ENCODE measurements at places on chromosomes 1 and 21. TPM values are rescaled to one million over a fixed set of nuclear protein-coding genes. Genes with fewer than 3 reads are reported as not detected.

GRCh38 chr1:98842241-98842640 is 162.4 kb downstream of the PLPPR5 start:
- DNase-seq = no peak

GRCh38 chr1:38613996-38614395 is 245.6 kb downstream of the RRAGC start:
- DNase-seq = no peak

DNA sequence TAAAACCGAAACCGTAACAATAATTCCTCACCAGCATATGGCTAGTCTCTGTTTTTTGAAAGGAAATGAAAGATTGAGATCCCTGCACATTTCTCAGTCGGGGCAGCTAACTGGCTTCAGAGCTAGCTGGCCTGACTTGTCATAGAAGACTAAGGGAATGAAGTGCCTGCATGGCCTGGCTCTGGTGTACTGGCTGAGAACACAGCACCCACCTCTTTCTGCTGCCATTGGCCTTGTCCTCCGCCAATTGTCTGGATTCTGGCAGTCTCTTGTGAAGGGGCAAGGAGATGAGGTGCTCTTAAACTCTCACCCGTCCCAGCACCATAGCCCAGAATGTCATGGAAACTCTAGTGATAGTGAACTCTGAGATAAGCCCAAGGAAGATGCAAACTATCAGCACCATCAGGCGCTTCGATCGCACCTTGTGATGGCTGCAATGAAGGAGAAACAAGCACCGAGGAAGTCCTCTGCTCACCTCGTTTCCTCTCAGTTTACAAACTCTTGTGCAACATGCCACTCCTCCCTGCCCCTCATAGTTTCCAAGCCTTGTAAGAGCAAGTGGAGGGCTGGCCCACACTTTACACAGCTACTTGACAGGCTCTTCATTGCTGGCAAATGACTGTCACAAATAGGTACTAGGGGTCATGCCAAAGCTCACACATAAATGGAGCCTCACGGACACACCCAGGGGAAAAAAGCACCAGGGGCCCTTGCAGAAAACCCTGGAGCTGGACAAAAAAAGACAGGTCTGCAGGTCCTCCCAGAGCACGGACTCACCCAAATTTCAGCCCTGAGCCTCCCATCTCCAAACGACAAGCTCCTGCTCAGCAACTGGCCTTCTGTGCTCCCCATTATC is 16.4 kb downstream of the INPP5B start:
- DNase-seq = no peak

- DNase-seq = no peak
Measured at GRCh38 chr1:213393860-213394259, 342.8 kb downstream of the RPS6KC1 start.

KLF17 gene
- polyA plus RNA-seq = 0.16 TPM

DNA sequence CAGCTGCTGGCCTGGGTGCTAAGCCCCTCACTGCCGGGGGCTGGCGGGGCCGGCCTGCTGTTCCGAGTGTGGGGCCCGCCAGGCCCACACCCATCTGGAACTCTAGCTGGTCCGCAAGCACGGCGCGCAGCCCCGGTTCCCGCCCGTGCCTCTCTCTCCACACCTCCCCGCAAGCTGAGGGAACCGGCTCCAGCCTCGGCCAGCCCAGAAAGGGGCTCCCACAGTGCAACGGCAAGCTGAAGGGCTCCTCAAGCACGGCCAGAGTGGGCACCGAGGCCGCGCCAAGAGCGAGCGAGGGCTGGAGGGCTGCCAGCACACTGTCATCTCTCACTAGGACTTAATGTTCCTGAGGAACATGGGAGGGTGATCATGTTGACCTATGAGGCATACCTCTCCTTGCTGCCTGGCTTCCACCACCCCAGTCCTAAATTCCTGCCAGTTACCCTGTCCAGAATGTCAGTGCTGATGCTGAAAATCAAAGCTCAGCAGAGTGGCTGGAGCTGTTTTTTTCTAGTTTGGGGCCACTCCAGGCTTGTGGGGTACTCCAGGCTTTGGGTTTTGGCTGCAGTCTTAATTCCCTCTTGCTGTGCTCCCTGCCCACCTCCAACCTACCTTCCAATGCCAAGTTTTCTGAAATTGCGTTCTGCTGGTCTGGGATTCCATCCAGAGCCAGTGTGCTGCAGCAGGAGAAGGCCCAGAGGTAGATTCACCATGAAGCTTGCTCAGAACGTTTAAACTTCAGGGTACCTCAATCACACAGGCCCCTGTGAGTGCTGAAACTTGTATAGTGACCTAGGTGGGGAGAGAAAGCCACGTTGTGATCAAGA is 44.2 kb upstream of the LPGAT1 start:
- no peak for DNase-seq

CD52 gene
- polyA plus RNA-seq = not detected

- DNase-seq = no peak
Measured at GRCh38 chr1:114831276-114831994, 23.2 kb upstream of the SYCP1 start.

RSPH1 gene
- 0.11 TPM for polyA plus RNA-seq

OTUD3 gene
- 4.1 TPM for polyA plus RNA-seq

GRCh38 chr1:39509360-39510009 is 18.0 kb downstream of the BMP8A start:
- DNase-seq = no peak

DNA sequence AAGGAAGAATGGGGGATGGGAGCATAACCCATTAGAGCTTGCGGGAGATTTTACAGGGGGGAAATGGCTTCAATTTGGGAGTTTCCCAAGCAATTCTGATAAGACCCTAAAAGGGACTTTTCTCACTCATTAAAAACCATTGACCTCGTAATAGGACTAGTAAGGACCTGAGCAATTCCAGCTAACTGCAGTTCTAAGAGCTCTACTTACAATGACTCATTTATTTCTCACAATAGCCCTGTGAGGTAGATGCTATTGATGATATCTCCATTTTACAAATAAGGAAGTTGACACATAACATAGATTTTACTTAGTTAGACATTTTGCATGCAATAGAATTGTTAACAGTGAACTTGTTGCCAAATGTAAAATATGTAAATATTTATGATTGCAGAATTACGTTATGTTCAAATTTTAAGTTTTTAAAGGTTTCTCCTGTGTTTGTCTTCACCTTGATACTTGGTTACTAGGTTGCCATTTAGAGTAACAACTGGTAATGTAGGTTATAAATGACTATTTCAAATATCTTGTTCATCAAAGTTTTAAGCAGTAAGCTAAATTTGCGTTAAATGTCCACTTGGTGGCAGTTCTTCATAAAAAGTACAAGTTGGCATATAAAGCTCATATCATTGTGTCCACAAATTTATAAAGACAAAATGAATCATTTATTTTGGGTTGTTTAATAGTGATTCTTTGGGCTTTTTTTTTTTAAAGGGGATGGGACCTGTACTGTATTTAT is 182.0 kb downstream of the PLA2G4A start:
- DNase-seq = no peak

KRTAP13-2 gene
- not detected for polyA plus RNA-seq

GRCh38 chr1:3659093-3659492 is 6.8 kb downstream of the TP73 start:
- no peak for DNase-seq

PLA2G2A gene
- polyA plus RNA-seq = not detected

- DNase-seq = no peak
Measured at GRCh38 chr1:161266202-161266601, 7.7 kb downstream of the PCP4L1 start.

GRCh38 chr1:162074276-162075005 is 5.0 kb downstream of the NOS1AP start:
- no peak for DNase-seq

- no peak for DNase-seq
Measured at GRCh38 chr1:235822685-235823084, 44.0 kb downstream of the LYST start.

TRIM17 gene
- 0.33 TPM for polyA plus RNA-seq

LCE1E gene
- polyA plus RNA-seq = not detected

- no peak for DNase-seq
Measured at GRCh38 chr1:86202552-86203340, 46.2 kb upstream of the COL24A1 start.

DNA sequence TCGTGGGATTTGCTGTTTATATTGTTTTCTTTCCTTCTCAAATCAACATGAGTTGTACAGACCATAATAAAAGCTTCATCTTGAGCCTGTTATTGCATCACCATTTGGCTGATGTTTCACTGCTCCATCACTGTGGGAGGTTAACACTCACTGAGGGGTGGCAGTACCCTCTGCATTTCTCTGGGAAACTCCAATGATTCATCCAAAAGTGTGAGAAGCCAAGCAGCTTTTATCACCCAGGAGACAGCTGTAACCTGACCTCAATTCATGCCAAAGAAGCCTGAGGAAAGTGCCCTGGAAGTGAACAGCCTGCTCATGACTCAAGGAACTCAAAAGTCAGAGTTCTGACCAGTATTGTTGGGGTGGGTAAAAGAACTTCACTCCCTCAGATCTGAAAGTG is 84.1 kb downstream of the GPR88 start:
- peak; percentile 93 for DNase-seq

DNA sequence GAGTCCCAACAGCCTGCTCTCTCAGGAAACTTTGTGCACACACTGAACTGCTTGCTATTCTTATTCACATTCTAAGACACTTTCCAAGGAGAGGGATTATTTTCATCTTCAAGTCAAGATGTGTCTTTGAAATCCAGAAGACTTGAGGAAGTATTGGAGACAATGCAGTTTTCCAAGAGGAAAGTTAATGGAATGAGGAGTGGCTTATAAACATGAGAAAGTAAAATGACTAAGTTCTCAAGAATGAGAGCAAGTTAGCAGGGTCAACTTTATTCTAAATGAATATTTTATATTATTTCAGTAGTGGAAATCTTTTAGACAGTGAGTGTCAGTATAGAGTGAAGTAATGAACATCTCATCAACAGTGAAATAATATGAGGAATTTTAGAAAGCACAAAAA is 1239.3 kb downstream of the MRPL39 start:
- no peak for DNase-seq

- DNase-seq = no peak
Measured at GRCh38 chr1:84995484-84996334, 1.2 kb downstream of the MCOLN2 start.

CRYAA gene
- polyA plus RNA-seq = not detected

- no peak for DNase-seq
Measured at GRCh38 chr1:97826820-97827219, 94.0 kb downstream of the DPYD start.

GRCh38 chr1:38746402-38746935 is 113.1 kb downstream of the RRAGC start:
- DNase-seq = no peak

HENMT1 gene
- polyA plus RNA-seq = 2.2 TPM

DNA sequence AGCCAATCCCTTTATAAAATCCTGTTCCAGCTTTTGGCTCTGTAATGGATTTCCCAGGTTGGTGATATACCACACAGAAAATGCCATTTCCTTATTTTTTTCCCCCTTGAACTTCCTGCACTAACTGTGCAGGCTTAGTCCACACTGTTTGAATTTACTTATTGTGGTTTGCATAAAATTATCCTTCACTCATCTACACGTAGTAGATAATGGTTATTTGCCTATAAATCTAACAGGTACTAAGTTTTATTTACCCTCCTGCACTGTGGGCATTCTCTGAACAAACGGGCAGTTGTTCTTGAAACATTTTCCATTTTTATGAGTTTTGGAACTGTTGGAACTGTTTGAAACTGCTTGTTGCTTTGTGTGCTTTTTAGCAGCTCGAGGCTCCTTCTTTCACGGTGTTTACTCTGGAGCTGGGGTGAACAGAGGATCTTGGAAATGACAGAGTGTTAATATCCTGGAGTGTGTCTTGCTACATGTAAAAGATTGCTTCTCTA is 23.0 kb upstream of the KIFAP3 start:
- no peak for DNase-seq

- no peak for DNase-seq
Measured at GRCh38 chr1:183812128-183812527, 7.2 kb downstream of the RGL1 start.

GRCh38 chr1:186761358-186761757 is 67.4 kb upstream of the PLA2G4A start:
- DNase-seq = no peak

DNA sequence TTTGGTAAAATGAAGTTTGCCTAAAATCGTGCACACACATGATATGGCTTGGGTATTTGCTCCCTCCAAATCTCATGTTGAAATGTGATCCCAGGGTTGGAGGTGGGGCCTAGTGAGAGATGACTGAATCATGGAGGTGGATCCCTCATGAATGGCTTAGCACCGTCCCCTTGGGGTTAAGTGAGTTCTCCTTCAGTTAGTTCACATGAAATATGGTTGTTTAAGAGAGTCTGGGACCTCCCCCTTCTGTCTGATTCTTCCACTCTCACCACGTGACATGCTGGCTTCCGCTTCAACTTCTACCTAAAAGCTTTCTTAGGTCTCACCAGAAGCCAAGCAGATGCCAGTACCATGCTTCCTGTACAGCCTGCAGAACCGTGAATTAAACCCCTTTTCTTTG is 58.4 kb downstream of the SIPA1L2 start:
- no peak for DNase-seq

GRCh38 chr21:39518055-39518846 is 66.5 kb downstream of the SH3BGR start:
- no peak for DNase-seq

DNA sequence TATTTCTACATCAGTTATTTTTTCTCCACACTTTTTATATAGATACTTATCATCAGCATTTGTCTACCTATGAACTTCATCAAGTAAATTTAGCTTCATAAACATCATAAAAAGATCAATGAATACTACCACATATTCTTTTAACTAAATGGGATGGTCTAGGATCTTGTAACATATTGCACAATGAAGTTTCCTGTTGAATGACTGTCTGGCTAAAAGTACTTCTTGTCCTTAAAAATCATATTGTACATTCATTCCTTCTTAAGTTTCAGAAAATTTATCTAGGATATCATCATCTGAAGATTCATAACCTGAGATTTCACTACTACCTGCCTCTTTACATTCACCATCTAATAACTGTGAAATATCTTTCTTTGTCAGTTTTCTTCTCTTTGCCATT is 69.0 kb downstream of the MAGI3 start:
- no peak for DNase-seq

RNF207 gene
- polyA plus RNA-seq = 12.0 TPM

DAB1 gene
- 0.91 TPM for polyA plus RNA-seq

KRTAP11-1 gene
- polyA plus RNA-seq = not detected

GRCh38 chr1:95229037-95229436 is 5.0 kb upstream of the RWDD3 start:
- no peak for DNase-seq

ESPN gene
- not detected for polyA plus RNA-seq

GRCh38 chr1:228778026-228778425 is 42.7 kb downstream of the RHOU start:
- no peak for DNase-seq

- DNase-seq = no peak
Measured at GRCh38 chr1:233453433-233454200, 126.1 kb downstream of the MAP3K21 start.

SHISA4 gene
- 36.9 TPM for polyA plus RNA-seq

GJB3 gene
- not detected for polyA plus RNA-seq

GRCh38 chr1:85091671-85092280 is 43.5 kb upstream of the MCOLN3 start:
- no peak for DNase-seq

DNA sequence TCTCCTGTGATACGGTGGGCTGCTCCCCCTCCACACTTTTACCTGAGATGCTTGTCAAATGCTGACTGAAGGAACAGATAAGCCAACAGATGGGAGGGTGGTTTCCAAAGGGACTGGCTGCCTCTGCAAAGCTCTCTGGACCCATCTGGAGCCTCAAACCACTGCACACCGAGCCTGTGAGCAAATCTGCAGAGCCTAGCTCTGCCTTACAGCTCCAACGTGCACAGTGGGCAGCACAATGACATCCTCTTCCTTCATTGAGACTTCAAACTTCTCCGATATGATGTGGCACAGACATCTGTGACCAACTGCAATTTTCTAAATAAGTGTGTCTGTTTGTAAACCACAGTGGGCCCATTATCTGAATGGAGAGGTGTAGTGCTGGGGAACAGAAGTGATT is 26.2 kb upstream of the KNCN start:
- no peak for DNase-seq

GRCh38 chr1:243267914-243268653 is 12.2 kb downstream of the SDCCAG8 start:
- peak; percentile 54 for DNase-seq

All from BJ (cell line).